ENCODE measurements at places on chromosomes 7 and 10.

GRCh38 chr10:84798312-84798711, 469.9 kb downstream of the CCSER2 start:
- DNase-seq, result no peak

DNA sequence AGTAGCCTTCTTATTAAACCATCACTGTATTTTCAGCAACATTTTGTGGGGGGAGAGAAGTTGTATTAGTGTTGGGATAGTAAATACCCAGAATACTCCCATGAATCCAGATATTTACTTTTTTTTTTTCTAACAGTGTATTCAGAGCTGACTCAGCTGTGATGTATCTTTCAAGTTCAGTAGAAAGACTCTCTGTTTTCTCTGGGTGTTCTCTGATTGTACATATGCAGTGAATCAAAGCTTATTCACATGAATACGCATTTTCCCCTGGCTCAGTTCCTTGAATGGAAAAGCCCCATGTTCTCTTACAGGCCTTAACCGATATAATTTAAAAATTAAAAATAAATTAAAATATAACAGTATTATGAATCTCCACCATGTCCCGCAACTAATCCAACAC, 1.3 kb downstream of the TFPI2 start:
- no peak for DNase-seq

GRCh38 chr7:28018446-28018845, 162.1 kb downstream of the JAZF1 start:
- DNase-seq, result no peak

GRCh38 chr10:33801705-33802104, 467.2 kb upstream of the NRP1 start:
- no peak for DNase-seq

DNA sequence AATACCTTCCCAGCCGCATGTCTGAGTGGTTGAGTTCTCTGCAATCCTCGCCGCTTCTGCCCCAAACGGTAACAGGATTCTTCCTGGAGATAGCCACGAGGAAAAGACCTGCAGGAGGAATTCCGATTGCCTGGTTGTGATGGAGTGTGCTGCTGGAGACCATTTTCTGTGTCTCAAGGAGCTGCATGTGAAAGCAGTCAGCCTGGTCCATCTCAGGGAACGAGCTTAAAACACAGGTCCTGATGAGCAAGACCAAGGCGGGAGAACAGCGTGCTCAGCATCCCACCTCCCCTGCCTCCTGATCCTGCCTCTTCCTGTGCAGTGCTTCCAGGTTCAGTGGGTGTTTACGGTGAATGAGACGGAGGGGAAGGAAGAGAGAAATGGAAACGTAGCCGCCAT, 26.5 kb downstream of the VIPR2 start:
- no peak for DNase-seq

DNA sequence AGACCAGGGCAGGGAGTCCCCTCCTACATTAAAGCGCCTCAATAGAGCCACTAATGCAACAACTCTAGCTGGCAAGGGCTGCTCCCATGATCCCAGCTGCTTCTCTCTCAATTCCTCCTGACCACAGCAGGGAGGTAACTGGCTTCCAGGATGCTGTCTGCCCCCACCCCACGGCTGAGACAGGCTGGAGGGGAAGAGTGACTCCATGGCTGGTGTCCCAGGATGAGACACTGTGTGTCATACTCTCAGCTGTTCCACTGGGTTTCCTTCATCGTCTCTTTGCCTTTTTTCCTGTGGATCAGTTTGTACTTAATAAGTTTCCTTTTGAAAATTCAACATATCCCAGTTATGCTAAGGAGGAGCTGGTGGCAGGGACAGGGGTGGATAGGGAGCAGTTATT, 27.7 kb upstream of the MYH16 start:
- DNase-seq, result no peak

DNA sequence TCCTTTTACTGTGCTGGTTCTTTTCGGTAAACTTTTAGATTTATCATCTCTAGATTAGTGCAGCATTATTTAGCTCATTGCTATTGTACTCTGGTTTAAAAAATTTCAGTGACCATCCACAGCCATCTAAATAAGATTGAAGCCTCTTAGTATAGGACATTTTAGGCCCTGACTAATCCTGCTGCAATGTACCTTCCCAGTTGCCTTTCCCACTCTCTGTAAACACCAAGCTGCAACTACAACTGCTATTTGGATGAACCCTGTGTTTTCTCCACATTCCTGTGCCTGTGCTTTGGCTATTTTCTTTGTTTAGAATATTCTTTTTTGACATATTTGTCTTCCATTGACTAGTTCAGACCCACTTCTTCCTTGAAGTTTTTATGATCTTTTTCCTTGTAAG, 314.6 kb downstream of the AUTS2 start:
- no peak for DNase-seq

DNA sequence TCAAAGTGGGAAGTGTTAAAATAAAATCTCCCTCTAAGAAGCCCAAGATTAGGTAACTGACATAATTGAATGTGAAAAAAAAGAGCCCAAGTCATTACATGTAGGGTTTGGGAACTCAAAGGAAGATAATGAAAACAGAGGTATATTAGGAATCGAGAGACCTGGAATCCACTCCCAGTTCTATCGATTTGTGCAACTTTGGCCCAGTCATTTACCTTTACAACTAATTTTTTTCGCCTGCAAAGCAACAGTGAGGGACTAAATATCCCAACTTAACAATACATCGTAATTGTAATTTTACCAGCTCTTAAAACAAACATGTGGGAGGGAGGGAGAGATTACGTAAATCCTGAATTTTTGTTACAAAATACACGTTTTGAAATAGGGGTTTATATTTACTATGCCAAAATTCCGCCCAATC, 1.4 kb downstream of the MINDY3 start:
- DNase-seq, result no peak

DNA sequence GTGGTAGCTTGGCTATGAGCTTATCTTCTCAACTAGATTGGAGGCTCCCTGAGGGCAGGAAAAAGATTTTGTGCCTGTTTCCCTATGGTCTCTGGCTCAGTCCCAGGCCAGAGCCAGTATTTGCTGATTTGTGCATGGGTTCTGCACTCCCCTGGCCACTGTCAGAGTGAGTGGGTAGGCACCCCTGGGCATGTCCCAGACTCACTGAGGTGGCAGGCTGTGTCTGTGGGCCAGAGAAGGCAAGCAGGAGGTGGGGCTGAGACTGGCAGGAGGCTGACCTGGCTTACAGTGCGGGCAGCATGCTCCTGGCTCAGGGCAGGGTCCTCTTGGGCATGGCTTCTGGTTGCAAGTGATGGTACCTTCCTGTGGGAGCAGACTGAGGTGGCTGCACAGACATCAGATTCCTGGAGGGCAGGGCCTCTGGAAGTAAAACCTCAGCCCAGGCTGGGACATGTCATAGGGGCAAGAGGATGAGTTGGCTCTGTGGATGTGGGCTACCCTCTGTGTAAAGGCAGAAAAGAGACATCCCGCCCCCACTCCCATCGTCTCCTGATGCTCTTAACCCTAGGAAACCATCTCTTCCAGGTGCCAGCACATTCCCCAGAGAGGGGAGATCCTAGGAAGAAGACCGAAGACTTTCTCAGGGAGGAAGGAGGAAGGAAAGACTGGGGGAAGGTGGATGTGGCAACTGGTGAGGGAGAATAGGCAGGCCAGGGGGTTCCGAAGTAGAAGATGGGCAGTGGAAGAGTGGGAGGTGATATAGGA, 4.3 kb downstream of the KCP start:
- no peak for DNase-seq

DNA sequence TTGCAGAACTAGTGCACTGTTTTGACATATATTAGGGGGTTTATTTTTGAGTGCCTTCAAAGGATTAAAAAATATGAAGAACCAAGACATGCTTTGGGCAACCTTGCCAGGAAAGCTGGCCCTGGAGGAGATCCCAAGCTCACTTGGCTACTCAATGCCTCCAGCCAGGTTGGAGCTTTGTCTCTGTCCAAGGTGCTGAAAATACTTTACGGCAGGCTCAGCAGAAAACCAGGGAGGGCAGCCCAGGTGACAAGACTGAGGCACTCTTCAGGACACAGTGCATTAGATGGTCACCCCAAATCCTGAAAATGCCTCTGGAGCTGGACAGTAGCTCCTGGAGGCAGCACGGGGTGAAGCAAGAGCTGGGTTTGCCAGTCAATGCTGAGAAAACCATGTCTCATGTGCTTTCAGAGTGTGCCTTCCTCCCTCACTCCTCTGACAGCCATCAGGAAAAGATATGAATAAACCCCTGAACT, 5.8 kb upstream of the KCNH2 start:
- DNase-seq, result no peak

DNA sequence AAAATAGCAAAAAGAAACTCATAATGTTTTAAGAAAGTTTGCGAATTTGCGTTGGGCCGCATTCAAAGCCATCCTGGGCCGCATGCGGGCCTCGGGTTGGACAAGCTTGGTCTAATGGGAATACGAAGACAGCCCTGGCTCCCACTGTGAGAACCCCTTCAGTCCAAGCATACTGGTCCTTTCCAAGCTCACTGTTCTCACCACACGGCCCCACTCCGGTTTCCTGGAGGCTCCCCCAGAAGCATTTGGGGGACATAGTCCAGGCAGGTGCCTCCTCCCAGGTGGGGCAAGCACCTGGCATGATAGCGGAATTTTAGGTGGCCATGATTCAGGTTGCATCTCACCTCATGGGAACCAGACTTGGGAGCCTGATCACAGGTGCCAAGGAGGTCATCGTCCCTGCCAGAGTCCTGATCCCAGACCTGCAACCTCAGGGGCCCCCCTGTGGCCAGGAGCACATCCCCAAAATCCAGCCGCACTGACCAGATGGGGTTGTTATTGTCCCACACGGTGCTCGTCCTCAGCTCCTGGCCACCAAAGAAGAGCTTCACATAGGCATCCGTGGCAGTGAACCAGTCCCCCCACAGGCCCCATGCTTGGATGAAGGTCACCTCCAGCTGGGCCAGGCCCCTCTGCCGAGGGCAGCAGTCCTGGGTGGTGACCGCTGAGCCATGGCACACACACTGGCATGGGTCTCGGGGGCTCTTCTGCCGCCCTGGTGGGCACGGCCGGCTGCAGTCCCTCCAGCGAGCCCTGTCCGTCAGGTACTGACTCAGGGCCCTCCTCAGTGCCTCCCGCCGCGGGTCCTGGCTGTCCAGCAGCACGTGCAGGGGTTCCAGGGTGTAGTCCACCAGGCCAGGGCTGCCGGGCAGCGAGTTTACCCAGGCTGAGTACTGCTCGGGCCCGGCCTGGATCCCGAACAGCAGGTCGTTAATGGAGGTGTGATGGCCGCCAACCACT, 4.4 kb downstream of the PRF1 start:
- DNase-seq, result no peak

DNA sequence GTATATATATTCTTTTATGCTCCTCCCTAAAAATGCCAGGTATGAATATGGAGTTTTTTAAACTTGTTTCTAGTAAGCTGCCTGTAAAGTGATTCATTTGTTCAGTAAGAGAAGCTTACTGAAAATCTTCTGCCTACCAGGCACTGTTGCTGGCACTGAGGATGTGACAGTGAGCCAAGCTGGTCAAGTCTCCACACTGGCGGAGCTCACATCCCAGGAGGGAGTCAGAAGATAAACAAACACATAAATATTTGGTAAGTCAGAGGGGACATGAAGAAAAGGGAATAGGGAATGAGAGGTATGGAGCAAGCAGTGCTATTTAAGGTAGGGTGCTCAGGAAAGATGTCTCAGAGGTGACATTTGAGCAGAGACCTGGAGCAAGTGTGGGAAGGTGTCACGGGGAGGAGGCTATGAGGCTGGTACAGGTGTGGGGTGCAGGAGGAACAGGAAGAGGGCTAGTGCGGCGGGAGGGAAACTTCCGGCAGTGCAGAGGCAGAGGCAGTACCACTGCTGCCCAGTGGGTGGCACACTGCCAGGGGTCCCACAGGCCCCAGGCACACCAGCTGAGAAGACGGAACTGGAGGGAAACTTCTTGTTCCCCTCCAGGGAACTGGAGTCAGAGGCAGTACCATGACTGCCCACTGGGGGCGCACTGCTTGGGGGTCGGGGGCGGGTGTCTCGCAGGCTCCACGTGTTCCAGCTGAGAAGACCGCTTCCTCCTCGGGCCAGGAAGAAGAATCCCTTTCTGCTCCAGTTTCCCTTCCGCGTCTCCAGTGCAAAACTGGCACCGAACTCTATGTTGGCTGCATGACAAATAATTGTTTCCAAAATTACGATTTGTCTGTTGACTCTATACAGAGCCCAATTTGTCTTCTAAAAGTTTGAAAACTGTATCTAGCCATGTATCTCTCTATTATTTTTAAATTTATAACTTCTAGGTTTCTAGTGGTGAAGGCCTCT, 161.0 kb downstream of the TEX36 start:
- no peak for DNase-seq

GRCh38 chr10:51838471-51838870, 139.1 kb upstream of the CSTF2T start:
- no peak for DNase-seq

DNA sequence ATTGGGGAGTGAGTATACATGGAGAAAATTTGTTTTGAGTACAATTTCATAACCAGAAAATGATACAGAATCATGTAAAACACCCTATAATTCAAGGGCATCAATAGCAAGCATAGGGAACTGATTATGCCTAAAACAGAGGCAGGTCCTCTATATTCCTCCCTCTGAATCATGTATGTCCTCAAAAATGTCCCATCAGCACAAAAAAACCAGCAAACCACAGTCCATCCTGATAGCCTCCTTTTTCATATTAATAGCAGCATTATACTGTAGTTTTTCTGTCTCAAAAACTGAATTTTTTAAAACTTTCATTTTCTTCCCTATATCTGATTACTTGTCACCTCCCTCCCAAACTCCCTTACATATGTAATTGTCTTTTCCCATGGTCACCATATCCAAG, 1057.3 kb downstream of the CNTNAP2 start:
- DNase-seq, result no peak

DNA sequence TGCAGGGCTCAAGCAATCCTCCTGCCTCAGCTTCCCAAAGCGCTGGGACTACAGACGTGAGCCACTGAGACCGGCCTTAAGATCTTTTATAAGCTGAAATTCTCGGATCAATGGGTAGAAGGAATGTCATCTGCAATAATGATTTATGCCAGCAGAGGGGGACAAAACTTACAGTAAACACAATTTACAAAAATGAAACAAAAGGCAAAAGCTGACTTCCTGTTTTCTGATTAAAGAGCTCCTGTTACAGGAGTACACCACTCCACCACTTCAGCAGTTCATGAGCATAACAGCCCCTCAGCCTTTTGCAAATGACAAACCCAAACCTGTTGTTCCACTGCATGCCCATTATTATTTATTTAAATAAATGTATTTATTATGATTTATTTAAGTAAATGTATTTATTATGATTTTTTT, 88.5 kb upstream of the ATP6V0A4 start:
- no peak for DNase-seq

GRCh38 chr7:143936087-143937009, 1.3 kb downstream of the OR2F2 start:
- no peak for DNase-seq

DNA sequence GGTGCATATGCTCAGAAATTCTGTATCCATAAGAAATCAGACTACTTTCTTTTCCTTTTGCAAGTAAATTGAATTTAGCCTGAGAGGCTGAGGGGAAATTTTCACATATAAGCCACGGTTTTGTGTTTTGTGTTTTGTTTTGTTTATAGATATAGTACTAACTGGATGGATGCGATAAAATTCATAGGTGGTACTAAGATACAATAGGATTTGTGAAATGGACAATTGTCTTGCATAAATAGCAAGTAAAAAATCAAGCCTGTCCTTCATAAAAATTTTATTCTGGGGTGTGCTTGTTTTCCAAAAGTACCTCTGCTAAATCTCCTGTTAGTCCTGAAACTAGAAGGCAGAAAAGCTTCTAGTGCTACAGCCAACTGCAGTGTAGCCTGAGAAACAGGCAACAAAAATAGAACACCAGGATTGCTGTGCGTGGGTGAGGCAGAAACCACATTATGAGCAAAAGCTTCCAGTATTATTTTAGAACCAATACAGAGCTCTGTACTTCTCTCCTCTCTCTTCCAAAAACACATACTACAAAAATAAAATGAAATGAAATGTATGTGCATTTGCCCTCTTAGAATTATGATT, 634 bp upstream of the HDAC9 start:
- no peak for DNase-seq
